ENCODE measurements at places on chromosomes 7 and 10. TPM values are rescaled to one million over a fixed set of nuclear protein-coding genes. Genes with fewer than 3 reads are reported as not detected.

The CHCHD2 gene
- total RNA-seq, result 405 TPM

The SPDYE2 gene
- not detected for total RNA-seq

The HPS1 gene
- total RNA-seq, result 35.6 TPM

The HOXA1 gene
- 4.1 TPM for total RNA-seq

The PRR15 gene
- not detected for total RNA-seq

The BHLHA15 gene
- total RNA-seq, result not detected

The SLC13A1 gene
- total RNA-seq, result not detected

The ITGA8 gene
- not detected for total RNA-seq

The NFE2L3 gene
- not detected for total RNA-seq

The AFAP1L2 gene
- 4.4 TPM for total RNA-seq

The SH2D4B gene
- total RNA-seq, result not detected

The DOCK4 gene
- total RNA-seq, result 0.54 TPM

The IGFBP1 gene
- total RNA-seq, result not detected

The TTYH3 gene
- total RNA-seq, result 0.87 TPM

The CUX1 gene
- total RNA-seq, result 92.4 TPM

The TWIST1 gene
- total RNA-seq, result not detected

The ZNF727 gene
- total RNA-seq, result not detected

The ASCC1 gene
- total RNA-seq, result 26.0 TPM

The UCMA gene
- total RNA-seq, result 0.63 TPM

The HKDC1 gene
- total RNA-seq, result not detected

The HGF gene
- total RNA-seq, result not detected

The VPS37D gene
- total RNA-seq, result not detected

The PTPRZ1 gene
- total RNA-seq, result not detected

The IFIT1B gene
- total RNA-seq, result 0.78 TPM

The HTR7 gene
- not detected for total RNA-seq

The MAGI2 gene
- 0.93 TPM for total RNA-seq

All from Karpas-422 (cell line).